T-helper 1 cell (primary cell): ENCODE measurements at places on chromosomes 4 and X.

- no peak for DNase-seq
Observed at GRCh38 chr4:156313497-156313896, 359.8 kb upstream of the CTSO start.

- no peak for DNase-seq
Observed at GRCh38 chrX:73562458-73562857, 539 bp upstream of the CHIC1 start.

GRCh38 chr4:15457406-15458201 is 12.1 kb upstream of the CC2D2A start:
- no peak for DNase-seq

DNA sequence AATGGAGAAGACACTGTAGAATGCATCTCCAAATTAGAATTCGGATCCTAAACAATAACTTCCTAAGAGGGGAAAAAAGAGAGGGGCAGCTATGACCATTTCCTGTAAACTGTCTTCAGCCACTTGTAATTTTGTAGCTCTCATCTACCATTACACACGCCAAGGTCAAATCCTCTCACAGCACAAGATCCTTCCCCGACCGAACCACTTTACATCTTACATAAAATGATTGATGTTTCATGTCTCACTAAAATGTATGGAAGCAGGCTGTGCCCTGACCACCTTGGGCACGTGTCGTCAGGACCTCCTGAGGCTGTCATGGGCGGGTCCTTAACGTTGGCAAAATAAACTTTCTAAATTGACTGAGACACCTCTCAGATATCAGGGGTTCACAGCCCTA is 24.1 kb upstream of the PBDC1 start:
- DNase-seq = peak; percentile 80

- no peak for DNase-seq
Observed at GRCh38 chrX:134548257-134549201, 88.6 kb downstream of the HPRT1 start.

DNA sequence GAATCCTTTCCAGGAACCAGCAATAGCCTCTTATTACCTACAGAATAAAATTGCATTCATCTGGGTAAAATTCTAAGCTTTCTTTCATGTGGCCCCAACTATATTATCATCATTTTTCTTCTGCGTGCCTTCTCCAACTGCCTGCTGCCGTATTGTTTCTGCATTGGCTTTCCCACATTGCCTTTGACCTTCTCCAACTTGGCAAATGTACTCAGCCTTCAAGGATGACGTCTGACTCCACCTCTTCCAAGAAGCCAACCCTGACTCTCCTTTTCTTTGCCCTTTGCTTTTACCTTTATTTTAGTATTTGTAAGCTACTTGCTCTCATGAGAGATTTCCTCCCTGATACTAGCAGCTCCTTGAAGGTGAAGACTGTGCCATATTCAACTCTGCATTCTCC is 200.4 kb upstream of the FAM9B start:
- DNase-seq = no peak

DNA sequence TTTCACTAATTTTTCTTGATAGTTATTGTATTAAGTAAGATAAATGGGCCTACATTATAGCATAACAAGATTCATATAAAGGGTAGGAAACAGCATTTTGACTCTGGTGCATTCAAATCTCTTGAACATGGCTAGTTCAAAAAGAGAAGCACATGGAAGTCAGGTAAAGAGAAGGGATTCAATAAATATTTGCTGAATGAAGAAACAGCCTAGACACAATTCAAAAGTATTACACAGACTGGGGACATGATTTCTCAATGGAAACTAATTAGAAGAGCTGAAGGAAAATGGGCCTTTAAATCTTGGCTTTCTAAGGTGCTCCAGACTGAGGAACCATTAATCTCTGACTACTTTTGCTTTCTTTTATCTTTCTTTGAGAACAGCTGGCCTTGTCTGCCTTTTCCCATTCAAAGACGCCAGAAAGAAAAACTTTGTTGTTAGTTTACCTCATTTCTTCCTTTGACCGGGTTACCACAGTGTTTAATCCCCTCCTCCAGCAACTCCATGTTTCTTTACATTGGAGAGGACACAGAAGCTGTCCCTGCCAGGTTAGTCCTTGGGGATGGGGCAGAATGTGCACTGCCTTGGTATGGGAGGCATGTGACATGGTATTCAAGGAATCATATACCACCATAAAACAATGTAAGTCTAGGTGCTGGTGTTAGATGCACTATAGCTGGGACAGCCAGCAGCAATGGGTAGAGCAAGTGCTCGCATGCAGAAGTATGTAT is 264.2 kb downstream of the CAMK2D start:
- no peak for DNase-seq

DNA sequence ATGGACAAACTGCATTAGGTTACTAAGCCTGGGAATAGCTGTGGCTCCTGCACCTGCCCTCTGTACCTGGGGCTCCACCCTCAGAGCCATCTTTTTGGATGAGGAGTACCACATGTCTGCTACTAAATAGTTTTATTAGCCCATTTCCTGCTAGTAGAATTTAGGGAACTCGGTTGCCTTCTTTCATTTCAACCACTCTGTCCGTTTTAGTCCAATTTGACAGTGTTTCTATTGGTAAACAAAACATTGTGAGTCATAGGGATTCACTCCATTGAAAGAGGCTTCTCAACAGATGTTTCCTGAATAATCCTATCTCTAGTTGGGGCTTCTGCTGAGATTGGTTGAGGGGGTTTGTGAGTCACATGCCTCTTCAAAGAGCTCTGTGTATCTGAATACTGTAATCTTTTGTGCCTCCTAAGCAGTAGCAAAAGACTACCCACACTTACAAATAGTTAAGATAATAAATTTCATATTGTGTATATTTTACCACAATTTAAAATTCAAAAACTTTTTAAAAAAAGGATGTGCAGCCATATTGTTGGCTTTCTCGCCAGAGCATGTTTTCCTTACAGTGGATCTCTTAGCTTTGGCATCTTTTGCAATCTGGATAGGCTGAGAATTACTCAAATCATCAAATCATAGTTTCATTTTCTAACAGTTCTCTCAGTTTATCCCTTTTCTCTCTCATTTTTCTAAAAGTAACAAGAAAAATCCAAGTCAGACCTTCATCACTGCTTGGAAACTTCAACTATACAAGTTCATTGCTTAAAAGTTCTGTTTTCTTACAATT is 9.9 kb downstream of the FAM200B start:
- no peak for DNase-seq

DNA sequence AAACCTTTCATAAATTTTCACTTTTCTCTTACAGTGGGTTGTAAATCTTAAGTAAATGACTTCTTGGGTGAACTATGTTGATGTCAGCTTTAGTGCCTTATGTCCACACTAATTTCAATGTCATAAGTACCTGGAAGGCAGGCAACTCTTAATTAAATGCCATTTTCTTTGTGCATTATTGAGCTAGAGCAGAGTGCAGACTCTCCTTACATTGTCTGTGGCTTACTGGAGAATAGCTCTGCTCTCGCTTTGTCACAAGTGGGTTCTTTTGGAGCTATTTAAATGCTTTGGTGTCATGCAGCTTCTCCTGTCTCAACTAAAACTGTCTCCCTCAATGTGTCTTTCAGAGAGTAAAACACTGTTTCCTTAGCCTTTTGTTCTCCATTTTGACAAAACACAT is 411.6 kb downstream of the STIM2 start:
- DNase-seq = no peak

DNA sequence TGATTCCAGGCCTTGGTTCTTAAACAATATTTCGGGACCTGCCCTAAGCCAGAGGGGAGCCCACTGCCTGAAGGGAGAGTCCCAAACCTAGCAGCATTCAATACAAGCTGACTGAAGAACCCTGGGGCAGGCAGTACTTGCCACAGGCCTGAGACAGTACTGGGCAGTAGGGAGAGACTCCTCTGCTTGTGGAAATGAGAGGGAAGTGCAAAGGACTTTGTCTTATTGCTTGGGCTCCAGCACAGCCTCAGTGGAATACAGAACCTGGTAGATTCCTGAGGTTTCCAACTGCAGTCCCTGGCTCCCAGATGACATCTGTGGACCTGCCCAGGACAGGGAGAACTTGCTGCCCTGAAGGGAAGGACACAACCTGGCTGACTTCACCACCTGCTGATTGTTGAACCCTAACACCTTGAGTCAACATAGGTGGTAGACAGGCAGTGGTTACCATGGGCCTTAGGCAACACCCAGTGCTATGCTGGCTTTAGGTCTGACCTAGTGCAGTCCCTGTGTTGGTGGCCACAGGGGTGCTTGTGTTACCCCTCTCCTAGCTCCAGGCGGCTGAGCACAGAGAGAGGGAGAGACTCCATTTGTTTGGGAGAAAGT is 20.3 kb upstream of the ABCG2 start:
- DNase-seq = no peak

- DNase-seq = no peak
Observed at GRCh38 chr4:25896776-25897539, 17.1 kb upstream of the SMIM20 start.

DNA sequence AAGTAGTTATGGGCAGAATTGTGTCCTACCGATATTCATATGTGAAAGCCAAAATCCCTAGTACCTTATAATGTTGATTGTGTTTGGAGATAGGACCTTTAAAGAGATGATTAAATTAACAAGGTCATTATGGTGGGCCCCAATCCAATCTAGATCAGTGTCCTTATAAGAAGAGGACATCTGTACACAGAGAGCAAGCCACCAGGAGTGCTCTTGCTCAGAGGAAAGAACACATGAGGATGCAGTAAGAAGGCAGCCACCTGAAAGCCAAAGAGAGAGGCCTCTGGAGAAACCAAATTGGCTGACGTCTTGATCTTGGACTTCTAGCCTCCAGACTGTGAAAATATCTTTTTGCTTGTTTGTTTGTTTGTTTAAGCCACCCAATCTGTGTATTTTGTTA is 1290.8 kb upstream of the PABPC4L start:
- no peak for DNase-seq

- DNase-seq = no peak
Observed at GRCh38 chrX:30864383-30864785, 24.7 kb downstream of the TAB3 start.

- DNase-seq = no peak
Observed at GRCh38 chrX:103253608-103254007, 1.3 kb downstream of the TCEAL8 start.

- DNase-seq = no peak
Observed at GRCh38 chr4:128868758-128869157, 59.3 kb downstream of the JADE1 start.

DNA sequence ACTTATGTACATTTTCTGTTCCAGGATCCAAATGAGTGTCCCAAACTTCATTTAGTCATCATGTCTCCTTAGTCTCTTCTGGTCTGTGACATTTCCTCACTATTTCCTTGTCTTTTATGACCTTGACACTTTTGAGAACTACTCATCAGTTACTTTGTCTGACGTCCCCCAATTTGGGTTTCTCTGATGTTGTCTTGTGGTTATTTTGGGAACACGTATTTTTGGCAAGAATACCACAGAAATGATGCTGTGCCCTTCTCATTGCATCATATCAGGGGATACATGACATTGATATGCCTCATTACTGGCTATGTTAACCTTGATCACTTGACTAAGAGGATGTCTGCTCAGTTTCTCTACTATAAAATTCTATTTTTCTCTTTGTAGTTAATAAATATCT is 308.8 kb downstream of the ZNF674 start:
- no peak for DNase-seq

DNA sequence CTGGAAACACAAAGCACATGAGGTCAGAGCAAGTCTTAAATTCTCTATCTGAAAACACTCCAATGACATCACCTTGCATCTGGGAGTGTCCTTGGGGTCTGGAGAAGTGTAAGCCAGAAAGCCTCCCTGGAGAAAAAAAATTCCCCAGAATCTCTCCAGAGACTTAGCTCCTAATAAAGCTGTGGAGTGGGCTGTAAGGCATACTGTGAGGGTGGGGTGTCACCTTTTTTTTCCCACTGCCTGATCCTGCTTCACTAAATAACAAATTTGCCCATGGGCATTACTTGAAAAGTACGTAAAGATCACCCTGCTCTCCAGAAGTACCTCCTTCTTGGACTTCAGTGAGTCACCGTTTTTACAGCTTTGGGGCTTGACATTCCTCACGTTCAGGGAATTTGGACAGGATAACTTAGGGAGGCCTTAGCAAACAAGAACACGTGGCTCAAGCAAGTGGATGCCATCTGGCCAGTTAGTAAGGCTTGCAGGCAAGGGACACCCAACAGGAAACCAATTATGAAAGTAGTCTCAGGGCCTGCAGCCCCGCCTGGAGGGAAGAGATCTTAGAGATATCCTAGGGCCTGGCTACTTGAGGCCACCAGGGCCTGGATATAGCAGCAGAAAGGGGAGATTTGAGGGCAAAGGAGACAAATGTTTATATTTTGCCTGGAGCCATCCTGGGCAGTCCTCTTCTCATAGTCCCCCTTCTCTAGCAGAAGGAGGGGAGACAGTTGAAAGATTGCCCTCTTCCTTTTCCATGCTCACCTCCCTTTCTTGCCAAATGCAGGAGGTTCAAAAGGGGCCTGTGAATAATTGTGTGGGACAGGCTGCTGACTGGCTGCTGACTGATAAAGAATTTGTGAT is 60.1 kb upstream of the PLAC1 start:
- DNase-seq = no peak

DNA sequence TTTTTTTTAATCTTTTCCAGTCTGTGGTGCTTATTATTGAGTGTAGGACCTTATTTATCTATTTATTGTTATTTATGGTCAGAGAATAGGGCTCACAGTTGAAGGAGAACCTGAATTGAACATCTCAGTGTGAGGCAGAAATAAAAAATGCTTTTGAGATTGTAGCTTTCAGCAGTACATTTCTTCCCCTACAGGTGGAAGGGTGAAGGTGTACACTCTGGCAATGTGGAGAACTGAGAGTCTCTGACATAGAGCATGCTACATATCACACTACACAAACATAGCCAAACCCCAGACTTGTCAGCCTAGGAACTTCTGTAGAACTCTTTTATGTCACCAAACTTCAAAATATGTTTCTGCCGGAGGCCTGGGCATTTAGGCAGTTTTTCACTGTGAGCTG is 140.2 kb downstream of the STIM2 start:
- DNase-seq = peak; percentile 19

DNA sequence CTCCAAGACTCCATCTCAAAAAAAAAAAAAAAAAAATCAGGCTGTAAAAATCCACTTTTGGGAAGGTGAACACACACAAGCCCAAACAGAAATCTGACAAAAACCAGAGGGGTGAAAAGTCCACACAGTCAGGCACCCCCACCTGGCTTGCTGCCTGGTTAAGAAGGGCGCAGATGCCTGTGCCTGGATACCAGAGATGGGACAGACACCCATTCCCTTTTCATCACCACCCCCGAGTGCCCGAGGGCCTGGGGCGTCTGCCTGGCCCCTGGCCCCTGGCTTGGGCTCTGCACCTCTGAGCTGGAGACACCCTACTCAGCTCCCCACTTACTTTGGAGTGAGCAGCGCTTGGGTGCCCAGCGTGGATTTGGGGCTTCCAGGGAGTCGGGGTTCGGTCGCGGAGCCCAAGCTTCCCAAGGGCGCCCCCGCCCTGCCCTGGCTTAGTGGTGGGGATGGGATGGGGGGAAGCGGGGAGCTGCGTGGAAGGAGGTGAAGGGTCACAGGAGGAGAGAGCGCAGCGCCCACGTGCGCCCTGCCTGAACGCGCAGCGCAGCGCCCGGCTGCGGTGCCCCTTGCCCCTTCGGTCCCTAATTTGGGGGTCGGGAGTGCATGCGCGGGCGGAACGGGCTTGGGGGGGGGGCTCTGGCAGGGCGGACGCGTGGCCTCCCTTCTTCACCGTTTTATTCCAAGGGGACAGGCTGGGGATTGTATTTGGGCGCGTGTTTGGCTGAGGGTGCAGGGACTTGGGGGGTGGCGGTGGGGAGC is 11.3 kb downstream of the SHOX start:
- no peak for DNase-seq
